ENCODE measurements at places on chromosomes 1 and 21.

GRCh38 chr1:227134686-227135314 lies 183.5 kb downstream of the CDC42BPA start:
- peak; percentile 54 for DNase-seq

GRCh38 chr21:24076179-24076578 lies 1531.1 kb downstream of the MRPL39 start:
- peak; percentile 31 for DNase-seq

- DNase-seq, result no peak
These were observed 131.9 kb upstream of the BEND5 start for GRCh38 chr1:48908606-48909005.

DNA sequence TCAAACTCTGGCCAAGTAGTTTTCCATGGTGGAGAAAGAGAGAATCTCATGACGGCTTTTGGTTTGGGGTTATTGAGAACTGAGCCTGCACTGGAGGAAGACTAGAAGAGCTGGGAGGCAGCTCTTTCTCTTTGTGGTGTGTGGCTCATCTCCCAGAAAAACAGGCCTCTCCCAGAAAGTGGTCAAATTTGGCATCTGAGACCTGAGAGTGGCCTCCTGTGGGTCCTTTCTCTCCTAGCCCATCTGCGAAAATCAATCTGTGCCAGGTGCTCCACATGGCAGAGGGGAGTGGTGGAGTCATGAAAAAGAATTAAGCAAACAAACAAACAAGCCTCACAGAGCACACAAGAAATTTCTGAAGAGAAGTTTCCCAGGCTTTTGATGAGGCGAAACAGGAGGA lies 305.0 kb downstream of the ST6GALNAC3 start:
- DNase-seq, result no peak

- no peak for DNase-seq
These were observed 36.5 kb upstream of the DNASE2B start for GRCh38 chr1:84361796-84362195.

DNA sequence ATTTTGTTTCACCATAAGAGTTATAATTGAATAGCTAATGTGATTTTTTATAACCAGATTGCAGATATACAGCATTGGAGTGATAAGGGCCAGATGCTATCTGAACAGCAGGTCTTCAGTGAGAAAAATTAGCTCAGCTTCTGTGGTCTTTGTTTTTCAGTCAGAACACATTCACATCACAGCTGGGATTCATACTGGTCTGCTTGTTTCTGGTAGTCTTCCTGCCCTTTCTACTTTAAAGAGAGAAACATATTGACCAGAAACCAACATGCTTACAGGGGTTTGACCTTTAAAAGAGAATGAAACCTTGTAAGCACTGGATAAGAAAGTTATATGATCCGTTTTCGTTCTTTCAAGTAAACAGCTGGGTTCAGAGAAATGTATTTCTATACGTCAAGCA lies 213.7 kb upstream of the TMPRSS15 start:
- no peak for DNase-seq

GRCh38 chr1:42963378-42964043 lies 4.8 kb upstream of the SLC2A1 start:
- peak; percentile 97 for DNase-seq

DNA sequence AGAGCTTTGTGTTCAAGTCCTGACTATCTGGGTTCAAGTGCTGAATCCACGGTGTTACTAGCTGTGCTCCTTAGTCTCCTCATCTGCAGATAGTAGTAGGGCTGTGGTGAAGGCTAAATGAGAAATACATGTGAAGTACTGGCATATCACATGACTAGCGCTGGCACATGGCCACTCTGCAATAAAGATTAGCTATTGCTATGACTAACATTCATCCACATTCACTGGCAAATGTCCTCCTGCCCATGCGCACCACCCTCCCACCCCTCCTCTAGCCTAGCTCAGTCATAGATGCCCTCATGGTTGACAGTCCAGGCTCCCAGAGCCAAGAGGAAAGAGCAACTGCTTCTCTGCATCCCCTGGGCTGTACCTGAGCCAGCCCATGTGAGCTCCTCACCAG lies 8.5 kb upstream of the COL8A2 start:
- peak; percentile 75 for DNase-seq

DNA sequence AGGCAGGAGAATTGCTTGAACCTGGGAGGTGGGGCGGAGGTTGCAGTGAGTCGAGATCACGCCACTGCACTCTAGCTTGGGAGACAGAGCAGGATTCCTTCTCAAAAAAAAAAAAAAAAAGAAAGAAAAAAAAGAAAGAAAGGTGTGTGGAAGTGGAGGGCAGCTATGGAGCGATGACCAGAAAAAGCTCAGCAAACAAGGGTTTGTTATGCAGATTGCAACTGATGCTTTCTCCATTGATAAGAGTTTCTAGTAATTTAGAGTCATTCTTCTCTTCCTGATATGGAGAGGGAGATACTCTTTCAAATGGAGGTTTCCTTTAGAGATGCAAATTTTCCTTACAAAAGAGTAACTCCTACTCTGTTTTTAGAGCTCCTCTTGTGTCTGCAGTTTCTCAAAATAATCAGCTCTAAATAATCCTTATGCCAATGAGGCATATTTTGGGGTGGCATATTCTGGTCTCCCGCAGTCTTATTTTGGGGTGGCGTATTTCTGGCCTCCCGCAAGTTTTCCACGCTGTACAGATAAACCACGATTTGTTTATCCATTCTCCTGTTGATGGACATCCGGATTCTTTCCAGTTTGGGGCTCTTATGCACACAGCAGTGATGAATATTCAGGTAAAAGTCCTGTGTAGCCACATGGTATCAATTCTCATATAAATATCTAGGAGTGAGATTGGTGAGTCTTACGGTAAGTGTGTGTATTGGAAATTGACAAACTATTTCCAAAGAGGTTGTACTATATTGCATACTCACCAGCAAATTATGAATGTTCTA lies 30.7 kb upstream of the RCC2 start:
- no peak for DNase-seq

GRCh38 chr1:92839442-92839841 lies 7.6 kb downstream of the RPL5 start:
- no peak for DNase-seq

DNA sequence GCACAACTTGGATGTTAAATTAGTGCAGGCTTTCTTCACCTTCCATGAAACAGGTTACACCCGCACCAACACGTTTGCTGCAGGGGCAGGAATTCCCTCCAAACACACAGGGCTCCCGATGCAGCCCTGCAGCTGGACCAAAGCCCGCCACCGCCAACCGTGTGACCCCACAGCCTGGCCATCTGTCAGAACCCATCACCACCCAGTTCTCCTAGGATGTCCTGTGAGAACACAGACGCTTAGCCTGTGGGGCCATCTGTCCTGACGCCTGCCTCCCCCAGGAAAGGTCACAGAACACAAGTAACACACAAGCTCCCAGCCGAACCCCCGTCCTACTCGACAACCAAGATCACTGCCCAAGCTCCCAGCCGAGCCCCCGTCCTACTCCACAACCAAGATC lies 108.1 kb downstream of the NPHP4 start:
- DNase-seq, result no peak

- no peak for DNase-seq
These were observed 971 bp upstream of the RNF2 start for GRCh38 chr1:185044387-185044786.

GRCh38 chr21:28133116-28133515 lies 859.6 kb downstream of the LTN1 start:
- DNase-seq, result no peak

DNA sequence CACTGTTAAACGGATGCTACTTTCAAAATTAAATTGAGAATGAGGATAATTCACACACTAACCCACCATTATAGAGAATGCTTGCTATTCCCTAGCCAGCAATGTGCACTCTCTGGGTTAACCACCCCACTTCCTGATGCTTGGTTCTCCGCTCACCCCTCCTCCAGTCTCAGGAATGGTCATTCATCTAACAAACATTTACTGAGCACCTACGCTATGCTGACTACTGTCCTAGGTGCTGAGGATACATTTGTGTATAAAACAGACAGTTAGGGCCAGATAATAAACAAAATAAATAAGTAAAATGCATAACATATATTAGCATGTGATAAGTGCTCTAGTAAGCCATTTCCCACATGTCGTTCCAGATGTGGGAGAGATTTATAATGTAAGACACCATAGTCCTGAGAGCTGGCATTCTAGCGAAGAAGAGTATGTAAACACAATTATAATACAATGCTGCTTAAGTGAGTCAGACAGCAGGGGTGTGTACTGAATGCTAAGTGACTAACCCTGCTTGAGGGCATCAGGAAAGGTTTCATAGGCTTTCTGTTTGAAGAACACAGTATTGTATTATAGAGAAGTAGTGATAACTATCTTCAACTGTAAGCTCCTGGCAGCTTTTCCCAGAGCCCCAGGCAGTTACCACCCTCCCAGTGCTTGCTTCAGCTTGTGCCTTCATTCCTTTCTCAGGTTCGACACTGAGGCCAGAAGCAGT lies 126.7 kb upstream of the CACHD1 start:
- peak; percentile 9 for DNase-seq

DNA sequence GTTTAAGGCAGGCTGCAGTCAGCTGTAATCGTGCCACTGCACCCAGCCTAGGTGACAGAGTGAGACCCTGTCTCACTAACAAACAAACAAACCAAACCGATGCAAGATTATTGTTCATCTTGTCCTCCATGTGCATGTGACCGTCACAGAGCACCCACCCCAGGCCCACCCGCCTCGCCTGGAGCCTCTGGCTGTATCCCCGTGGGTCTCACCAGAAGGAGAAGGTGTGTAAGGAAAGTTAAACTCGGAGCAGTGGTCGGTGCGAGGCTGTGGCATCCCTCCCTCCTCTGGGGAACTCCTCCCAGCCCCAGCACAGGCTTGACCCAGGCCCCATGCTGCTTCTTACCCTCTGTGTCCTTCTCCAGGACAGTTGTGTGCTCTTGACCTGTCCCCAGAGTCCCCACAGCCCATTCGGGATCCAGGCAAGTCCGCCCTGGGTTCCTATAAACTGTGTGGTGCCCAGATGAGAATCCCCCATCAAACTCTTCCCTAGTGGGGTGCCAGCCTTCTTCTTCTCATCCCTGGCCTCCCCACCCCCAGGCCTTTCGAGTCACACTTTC lies 318.4 kb downstream of the AJAP1 start:
- no peak for DNase-seq

All from OCI-M1 (cell line).